ENCODE measurements at places on chromosomes 6 and 20.
A peak's percentile ranks its signal among the peaks of the same experiment; 100 is the strongest.

DNA sequence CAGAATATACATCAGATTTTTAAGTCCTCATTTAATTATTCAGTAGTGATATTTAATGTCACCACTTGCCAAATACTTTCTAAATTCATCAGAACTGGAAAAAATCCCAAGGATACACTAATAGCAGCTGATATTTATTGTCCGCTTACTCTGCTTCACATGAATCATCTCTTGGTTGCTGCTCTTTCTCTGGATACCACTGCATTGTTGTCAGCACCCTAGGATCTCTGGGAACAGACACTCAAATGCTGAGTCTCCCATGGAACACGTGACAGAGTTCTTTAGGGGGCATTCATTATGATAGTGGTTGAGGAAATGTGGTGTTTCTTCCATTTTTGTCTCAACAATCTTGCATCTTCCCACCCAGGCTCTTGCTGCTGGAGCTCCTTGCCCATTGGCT lies 318.0 kb downstream of the RFPL4B start:
- no peak for DNase-seq

- DNase-seq: peak; percentile 48
Observed at GRCh38 chr20:51372176-51372803, 170.2 kb downstream of the NFATC2 start.

- no peak for DNase-seq
Observed at GRCh38 chr6:72316675-72317380, 305.0 kb upstream of the KCNQ5 start.

DNA sequence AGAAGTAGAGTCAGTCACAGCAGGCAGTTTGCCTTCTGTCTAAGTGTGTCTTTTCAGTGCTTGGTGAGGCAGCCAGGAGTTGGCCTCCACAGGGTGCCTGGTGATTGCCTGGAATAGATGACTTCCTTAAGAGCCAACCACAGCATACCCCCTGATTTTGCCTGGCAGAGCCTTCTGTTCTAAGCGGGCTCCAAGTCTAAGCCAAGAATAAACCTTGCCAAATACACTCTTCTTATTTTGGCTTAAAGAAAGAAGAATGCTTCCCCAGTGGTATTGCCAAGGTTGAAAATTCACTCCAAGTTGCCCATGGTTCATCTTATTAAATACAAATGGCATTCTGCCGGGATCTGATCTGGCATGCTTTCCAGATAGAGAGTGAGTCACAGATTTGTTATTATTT lies 1424.8 kb upstream of the EYS start:
- peak; percentile 27 for DNase-seq

DNA sequence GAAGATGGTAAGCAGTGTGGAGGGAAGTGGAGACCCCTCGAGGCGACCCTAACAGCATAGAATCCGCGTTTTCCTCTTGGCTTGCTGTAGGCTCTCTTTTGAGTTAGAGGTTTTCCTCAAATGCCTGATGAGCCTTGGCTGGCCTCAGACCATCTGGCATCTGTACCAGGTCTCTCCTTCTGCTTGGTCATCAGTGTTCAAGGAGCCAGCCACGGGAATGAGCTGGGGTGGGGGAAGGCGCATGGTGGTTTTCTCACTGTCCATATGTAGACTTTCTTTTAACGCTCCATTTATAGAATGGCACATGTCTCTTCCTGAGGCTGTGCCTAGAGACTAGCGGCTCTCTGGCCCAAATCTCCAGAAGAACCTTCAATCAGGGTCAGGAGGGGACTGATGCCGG lies 8.1 kb upstream of the GUCA1A start:
- no peak for DNase-seq

DNA sequence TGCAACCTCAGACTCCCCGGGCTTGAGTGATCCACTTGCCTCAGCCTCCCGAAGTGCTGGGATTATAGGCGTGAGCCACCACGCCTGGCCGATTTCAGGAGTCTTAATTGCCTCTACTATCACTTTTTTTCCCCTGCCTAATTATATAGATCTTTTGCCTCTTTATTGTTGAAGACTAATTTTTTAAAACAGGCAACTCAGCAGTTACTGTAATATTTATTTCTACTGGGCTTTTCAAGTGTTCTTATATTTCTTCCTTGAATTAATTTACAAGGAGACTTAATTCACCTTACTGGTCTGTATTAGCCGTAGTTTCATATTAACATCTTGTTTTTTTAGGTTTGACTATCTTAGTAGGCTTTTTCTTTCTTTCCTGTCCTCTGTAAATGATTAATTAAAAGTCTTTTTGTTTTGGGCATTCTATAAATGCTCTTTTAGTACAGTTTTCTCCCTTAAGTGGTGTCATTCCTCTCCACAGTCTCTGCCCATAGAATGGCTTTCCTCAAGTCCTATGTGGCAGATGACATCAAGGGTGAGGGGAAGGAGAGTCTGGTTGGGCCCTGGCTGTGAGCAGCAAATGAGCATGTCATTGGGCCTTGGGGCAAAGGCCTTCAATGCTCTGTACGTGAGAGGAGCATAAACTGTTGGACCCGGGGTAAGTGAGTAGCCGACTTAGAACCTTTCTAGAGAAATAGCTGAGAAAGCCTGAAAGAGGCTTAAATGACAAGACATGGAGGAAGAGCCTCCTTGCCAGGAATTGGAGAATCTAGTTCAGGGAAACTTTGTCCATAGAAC lies 36.0 kb downstream of the ANKS1A start:
- DNase-seq: no peak

GRCh38 chr6:159099276-159099675 lies 54.5 kb upstream of the TAGAP start:
- DNase-seq: no peak

GRCh38 chr6:118546880-118547218 lies 1.2 kb upstream of the PLN start:
- DNase-seq: no peak

DNA sequence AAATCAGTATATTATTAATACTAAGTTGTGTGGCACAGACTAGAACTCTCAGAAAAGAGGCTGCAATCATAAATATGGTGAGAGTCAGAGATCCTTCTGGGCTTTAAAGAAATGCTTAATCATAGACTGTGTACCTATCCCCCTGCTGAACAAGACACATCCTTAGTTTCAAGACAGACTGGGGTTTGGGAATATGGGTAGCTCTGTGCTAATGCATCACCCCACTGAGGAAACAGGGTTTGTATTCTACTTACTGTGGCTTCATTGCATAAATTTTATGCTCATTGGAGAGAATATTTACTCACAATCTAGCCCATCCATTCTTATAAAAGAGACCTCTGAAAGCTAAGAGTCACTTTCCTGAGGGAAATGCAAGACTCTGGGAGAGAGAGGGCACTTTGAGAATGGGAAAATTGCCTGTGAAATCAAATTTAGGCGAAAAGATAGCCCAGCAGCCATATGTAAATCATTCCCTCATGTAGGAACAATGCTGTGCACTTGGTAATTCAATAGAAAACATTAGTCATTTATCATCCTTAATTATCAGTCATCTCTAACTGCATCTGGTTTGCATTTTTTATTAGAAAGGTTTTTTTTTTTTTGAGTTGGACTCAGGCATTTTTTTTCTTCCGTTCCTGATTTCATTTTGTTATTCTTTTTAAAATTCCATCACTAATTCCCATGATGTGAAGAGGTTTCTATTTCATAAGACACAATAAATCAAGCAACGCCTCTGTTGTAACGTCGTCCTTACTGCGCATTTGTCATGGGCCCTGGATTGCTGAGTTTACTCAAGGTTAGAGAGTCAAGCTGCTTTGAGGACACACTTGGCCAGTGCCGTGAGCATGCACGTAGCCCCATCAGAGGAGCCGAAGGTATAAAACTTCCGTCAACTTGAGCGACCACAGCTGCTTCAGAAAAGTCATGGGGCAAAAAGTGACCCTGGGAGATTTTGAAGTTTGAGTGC lies 91.8 kb downstream of the TRMT11 start:
- no peak for DNase-seq

- DNase-seq: no peak
Observed at GRCh38 chr6:151351731-151352130, 39.6 kb downstream of the ZBTB2 start.

GRCh38 chr20:14716351-14716801 lies 379.0 kb upstream of the FLRT3 start:
- DNase-seq: no peak

DNA sequence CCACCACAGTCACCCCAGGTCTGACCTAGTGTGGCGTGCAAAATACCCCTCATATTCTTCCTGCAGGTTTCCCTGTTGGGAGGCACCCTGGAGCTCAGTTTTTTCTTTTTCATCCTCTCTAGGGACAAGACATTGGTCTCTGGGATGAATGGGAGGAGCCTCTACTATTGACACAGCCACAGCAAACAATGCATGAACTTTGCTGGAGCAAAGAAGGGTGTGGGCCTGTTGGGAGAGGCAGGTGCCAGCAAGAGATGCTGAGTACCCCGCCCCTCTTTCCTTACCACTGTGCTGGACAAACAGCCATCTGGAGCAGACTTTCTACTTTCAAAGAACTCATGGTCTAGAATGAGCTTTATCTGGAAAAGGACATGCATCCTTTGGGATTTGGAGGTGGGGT lies 10.1 kb downstream of the TGM3 start:
- no peak for DNase-seq

DNA sequence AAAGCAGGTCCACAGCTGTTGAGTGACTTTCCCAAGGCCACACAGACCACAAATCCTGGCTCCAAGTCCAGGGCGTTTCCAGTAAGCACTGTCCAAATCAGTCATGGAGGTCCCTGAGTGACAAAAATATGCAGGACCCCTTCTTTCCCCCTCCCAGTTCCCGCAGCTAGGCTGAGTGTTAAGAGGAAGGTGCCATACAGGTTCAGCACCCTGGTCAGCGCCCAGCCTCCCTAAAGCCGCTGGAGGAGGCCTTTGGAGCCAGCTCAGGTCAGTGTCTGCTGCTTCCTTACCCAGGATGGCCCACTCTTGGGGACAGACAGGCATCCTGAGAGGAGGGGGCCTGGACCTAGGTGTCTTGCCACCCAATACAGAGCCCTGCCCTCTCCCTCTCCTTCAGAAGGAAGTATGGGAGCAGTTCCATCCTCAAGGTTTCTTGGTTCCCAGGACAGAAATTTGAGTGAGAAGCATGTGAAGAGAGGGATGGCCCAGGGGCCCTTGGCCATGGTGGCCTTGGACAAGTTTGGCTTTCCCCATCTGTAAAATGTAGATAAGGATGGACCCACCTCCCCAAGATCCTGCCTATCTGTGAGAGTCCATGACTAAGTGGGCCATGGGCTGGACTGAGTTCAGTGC lies 13.2 kb downstream of the TMEM74B start:
- DNase-seq: no peak

DNA sequence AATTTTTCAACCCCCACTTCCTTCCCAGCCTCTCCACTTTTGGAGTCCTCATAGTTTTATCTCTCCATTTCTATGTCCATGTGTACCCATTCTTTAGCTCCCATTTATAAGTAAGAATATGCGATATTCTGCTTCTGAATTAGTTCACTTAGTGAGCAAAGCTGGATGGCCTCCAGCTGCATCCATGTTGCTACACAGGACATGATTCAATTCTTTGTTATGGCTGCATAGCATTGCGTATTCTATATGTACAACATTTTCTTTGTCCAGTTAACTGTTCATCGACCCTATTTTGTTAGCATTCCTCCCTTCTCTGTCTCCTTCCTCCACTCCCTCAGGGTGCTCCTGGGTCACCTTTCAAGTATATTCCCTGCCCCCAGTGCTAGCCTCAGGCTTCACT lies 210.0 kb upstream of the SSTR4 start:
- no peak for DNase-seq

GRCh38 chr20:30611239-30611984 lies 646.1 kb upstream of the DEFB115 start:
- no peak for DNase-seq

DNA sequence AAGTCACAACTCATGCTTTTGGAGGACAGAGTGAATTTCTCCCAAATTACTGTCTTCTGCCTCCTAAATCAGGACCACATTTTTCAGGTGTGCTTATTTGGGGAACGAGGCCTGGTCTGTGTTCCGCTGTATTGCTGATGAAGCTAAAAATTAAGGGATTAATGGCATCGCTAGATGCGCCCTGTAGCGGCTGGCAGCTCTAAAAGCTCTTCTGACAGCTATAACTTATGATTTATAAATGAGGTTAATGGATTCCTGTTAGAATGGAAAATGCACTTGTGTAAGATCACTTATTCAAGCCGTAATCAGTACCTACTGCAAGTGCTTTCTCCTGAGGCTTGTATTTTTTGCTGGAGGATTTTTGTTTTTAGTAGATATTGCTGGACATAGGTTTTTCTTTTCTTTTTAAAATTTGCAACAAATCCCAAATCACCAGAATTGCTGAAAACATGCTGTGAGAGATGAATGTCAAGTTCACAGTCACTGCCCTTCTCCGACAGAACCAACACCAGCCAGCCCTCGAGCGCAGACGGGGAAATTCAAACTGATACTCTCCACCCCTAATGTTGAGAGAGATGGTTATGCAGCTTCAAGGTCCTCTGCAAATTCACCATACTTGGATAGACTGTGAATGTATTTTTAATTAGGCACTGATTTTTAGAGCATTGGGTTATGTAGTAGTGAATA lies 49.1 kb downstream of the AKAP12 start:
- DNase-seq: no peak

GRCh38 chr20:39943336-39943735 lies 745.7 kb downstream of the MAFB start:
- DNase-seq: no peak

DNA sequence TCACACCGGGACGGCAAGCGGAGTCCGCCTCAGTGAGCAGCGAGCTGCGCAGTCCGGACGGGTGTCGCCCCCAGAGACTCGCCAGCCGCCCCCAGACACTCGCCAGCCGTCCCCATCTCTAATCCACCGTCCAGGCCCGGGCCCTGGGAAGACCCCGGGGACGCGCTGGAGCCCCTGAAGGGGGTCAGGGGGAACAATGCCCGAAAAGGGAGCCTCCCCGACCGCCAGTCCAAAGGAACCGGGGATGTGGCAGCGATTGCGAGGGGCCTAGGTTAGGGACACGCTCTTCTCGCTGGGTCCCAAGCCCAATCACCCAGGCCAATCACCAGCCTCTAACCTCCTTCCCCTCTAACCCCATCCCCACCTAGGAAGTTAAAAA lies 33.1 kb downstream of the TFAP2A start:
- DNase-seq: no peak

DNA sequence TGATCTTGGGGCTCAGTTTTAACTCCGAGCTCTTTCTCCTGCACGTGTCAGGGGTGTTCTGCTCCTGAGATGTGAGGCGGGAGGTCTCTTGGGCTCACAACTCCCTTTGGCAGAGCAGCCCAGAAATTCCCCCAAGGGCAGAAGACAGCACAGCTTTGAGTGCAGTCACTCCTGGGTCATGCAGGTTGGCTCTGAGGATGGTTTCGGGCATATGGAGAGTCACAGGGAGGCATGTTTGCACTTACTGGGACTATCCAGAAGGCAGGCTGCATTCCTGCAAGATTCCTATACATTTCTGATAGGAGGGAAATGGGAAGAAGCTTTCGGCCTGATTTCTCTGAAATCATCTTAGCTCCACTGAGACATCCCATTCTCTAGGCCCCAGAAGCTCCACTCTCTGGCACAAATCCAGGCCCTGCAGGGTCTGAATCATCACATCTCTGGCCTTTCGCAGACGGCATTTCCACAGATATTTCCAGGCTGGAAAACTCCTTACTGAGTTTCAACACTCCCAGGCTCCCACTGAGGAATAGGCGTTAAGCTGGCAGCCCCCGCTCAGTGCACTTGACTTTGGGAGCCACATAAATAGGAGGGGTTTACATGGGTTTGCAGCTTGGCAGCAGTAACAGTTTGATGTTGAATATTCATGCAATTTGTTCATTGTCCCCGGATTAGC lies 39.7 kb downstream of the AGPAT4 start:
- peak; percentile 53 for DNase-seq

GRCh38 chr6:32989368-32989767 lies 20.0 kb downstream of the HLA-DOA start:
- no peak for DNase-seq
